ENCODE measurements at places on chromosomes 6 and 20.

GRCh38 chr6:127854009-127854408 is 46.8 kb downstream of the THEMIS start:
- DNase-seq: no peak

DNA sequence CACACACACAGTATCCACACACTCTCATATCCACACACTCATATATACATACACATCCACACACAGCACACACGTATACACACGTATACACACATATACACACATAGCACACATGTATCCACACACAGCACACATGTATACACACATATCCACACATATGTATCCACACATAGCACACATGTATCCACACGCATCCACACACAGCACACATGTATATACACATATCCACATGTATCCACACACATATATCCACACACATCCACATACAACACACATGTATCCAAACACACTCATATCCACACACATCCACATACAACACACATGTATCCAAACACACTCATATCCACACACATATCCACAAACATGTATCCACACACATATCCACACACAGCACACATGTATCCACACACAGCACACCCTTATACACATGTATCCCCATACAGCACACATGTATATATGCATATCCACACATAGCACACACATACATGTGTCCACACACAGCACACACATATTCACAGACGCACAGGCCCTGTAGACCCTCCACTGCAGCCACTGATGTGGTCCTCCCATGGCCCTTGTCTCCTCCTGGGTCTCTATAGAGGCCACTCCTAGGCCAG is 172.1 kb downstream of the CDH4 start:
- DNase-seq: no peak

DNA sequence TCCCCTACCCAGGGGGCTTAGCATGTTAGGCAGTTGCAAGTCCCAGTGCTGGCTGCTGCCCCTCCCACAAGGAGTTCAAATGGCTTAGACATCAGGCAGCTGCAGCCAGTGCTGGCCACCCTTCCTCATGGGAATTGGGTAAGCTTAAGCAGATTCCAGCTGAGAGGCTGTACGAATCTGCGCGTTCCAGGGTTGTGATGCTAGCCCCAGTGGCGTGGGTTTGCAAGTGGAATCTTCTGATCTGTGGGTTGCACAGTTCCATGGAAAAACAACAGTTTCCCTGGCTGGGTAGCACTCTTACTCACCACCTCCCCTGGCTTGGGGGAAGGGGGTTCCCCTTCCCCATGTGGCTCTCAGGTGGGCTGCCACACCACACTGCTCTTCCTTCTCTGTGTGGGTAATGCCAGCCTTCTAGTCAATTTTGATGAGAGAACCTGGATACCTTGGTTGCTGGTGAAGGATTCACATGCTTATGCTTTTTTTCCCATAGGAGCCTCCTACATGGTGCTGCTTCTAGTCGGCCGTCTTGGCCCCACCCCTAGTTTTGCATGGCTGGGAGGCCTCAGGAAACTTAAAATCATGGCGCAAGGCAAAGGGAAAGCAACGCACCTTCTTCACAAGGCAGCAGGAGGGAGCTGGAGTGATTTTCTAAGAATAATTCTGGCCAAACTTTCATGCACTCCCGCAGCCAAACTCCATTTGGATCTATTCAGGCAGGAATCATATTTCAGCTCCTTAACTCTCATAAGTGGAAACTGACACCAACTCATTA is 13.0 kb downstream of the DYNLT2 start:
- no peak for DNase-seq

DNA sequence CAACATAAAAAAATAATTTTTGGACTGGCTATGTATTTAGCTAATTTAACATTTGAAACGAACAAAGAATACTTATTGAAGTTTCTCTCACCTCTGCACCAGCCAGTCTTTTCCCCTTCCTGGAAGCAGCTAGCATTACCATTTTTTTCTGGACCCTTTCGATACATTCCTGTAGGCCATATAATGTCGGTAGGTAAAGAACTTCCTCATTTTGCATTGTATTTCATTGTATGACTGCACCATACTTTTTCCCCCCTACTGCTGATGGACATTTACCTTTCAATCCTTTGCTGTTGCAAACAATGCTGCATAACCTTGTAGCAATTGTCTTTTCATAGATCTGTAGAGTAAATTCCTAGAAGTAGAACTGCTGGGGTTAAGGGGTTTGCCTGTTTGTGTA is 17.6 kb downstream of the CBFA2T2 start:
- no peak for DNase-seq

GRCh38 chr20:50303573-50304500 is 113.2 kb downstream of the CEBPB start:
- no peak for DNase-seq

- no peak for DNase-seq
Observed at GRCh38 chr6:9398071-9398766, 962.9 kb upstream of the SLC35B3 start.

DNA sequence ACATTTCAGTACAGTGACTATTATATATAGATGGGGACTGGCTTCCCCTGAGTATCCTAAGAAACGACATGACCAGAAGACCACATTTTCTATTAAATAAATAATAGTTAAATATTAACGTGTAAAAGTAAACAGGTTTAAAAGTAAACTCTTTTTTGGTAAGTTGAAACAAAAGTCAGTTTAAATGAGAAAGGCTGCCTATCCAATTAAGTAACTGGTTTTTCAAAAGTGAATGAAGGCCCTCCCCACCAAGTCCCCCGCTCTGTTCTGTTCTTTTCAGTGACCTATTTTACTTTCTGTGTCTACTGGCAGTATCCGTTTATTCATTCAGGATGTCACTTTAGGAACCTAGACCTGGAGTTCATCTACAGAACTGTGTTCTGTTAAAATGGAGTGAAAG is 32.0 kb downstream of the QKI start:
- DNase-seq: no peak

DNA sequence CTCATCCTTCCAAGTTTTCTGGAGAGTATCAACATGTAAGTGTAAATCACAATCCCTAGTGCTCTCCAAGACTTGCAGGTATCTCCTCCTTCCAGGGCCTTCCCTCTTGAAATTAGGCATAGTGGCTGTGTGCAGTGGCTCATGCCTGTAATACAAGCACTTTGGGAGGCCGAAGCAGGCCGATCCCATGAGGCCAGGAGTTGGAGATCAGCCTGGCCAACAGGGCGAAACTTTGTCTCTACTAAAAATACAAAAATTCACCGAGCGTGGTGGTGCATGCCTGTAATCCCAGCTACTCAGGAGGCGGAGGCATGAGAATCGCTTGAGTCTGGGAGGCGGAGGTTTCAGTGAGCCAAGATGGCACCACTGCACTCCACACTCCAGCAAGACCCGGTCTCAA is 9.4 kb upstream of the ANGPT4 start:
- DNase-seq: no peak

- no peak for DNase-seq
Observed at GRCh38 chr6:3789018-3789895, 37.7 kb upstream of the PXDC1 start.

DNA sequence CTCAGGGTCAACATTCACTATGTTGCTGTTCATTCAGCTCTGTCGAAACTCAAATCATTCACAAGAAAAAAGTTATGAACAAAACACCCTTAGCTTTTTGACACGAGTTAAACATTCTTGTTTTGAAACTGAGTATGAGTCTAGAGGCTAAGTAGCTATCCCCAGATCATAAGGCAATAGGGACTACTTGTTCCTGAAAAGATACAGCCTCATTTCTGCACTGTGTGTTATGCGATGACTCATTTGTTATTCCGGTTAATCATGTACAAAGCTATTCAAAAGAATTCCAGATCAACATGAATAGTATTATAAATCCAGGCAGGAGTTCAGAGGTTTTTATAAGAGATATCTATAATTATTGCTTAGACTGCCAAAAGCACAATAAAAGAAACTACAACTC is 908.0 kb downstream of the QKI start:
- no peak for DNase-seq

- no peak for DNase-seq
Observed at GRCh38 chr6:29925321-29925720, 17.0 kb upstream of the HLA-A start.

GRCh38 chr20:46361381-46361780 is 45.0 kb downstream of the ELMO2 start:
- no peak for DNase-seq

DNA sequence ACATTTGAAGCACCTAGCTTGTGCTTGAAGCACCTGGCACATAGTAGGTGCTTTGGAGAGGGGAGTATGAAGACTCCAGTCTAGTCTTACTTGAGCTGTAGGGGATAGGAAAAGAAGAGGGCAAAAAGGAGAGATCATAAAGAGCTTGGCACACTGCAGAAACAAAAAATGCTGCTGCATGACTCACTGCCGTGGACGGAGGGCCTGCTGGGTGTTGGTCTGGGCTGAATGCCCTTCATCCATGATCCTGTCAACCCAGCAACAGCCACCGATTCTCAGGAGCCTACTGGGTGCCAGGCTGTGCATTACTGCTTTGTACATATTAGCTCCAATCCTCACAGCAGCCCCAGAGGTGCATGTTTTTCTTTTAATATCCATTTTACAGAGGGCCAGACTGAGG is 6.0 kb downstream of the PDYN start:
- DNase-seq: no peak

- no peak for DNase-seq
Observed at GRCh38 chr20:37903317-37904007, 535 bp downstream of the VSTM2L start.

- DNase-seq: no peak
Observed at GRCh38 chr6:33426590-33427511, 7.0 kb downstream of the SYNGAP1 start.

DNA sequence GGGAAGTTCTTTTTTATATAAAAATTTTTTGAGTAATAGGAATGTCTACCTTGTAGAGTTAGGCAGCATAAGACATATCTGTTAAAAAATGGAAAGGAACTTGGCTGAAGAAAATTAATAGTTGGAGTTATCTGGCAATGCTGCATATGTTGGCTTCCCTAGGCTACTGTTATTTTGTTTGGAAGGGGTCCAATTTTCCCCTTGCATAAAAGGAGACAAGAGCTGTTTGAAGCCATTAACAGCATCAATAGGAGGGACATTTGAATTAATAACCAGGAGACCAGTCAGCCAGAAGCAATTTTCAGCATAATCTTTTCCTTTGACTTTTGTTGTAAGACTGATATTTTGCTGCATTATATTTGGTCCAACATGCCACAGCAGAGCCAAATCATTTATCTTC is 80.9 kb upstream of the TAB2 start:
- DNase-seq: no peak

GRCh38 chr6:151425561-151425960 is 26.4 kb downstream of the RMND1 start:
- no peak for DNase-seq

DNA sequence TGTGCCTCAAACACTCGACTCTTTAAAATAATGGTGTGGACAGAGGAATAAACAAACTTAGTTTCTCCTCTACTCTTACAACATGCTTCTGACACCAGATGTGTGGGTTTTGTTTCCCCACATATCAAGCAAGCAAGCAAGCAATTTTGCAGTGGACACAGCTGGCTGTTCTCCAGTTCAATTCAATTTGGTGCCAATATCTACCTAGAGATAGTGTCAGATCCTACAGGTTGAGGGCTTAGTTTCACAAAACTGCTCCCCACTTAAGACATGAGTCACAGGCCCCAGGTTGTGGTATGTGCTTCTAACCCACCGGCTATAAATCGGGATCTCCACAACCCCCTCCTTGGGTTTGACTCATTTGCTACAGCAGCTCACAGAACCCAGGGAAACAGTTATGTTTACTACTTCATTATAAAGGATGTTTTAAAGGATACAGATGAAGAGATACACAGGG is 131.4 kb upstream of the TRAF3IP2 start:
- no peak for DNase-seq

DNA sequence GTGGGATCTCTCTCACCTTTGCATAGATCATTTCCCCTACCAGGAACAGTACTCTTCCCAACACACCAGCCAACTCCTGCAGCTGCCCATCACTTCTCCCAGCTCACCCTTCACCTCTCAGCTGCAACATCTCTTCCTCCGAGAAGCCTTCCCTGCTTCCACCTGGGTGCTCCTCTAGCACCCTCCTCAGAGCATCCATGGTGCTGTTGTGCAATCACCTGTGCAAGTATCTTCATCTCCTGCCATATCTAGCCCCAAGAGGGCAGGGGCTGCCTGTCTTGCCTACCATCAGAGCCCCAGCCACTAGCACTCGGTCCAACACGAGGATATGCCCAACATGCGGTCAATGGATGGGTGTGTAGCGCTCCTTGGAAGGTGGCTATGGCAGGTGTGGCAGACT is 75.8 kb downstream of the BANF2 start:
- no peak for DNase-seq

DNA sequence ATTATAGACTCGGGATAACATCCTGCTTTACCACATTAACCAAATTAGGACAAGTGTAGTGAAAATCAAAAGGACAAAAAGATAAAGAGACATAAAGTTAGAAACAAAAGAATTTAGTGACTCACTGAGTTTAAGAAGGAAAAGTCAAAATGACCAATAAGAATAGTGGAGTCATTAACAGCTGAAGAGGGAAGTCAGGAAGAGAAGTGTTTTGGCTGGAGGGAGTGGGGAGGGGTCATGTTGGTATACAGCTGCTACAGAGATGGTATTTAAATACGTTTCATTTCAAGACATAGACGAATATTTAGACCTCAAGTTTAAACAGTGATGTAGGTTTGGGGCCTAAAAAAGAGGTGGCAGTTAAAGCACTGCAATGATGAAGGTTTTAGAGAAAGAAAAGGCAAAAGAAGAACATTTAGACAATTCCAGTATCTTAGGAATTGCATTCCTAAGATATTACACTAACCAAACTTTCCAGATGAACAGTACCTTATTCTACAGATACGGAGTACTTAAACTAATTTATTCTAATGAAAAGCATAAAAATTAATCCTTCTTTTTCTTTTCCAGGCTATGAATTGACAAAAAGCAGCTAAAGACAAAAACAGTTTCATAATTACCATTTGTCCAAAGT is 10.6 kb downstream of the FKBP5 start:
- no peak for DNase-seq

DNA sequence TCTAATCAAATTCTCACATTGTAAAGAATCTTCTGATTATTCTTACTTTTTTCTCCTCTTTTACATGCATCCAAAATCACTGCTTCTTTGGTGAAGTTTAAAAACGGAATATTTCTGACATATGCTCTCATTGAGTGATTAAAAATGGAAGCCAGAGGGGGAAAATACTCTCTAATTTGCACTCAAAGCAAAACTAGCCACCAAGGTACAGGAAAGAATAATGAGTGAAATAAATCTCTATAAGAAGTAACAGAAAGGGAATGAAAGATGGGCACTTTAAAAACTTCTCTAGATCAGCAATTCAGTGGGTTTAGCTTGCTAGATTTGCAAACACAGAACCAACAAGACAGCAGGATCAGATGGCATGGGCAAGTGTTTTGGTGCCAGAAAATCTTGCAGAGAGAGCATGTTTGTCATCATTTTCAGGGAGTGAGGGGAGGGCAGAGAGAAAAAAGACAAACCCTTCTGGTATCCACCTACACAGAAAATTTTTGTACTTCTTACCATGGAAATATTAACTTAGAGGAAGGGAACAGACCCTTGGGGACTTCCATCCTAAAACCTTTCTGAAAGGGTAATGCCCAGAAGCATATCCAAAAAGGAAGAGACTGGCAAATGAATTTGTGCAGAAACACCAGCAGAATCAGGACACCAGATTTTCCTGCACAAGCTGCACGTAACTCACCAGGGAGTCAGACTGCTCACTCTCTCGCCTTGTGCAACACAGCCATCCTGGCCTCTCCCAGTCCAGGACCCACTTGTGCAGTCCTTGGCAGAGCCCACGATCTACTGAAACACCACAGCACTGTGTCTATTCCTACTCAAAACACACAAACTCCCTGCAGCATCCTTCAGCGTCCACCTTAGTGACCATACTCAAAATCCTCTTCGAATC is 270.2 kb upstream of the PRDM1 start:
- DNase-seq: no peak
